Esophagus mucosa (tissue), 1 donor: ENCODE measurements at places on chromosomes 13 and 19. TPM values are rescaled to one million over a fixed set of nuclear protein-coding genes. Genes with fewer than 3 reads are reported as not detected.

- ATAC-seq = no peak
Measured at GRCh38 chr19:14516746-14517438, 1.3 kb downstream of the DNAJB1 start.

C1QTNF9B gene
- not detected for total RNA-seq

SIGLEC7 gene
- 0.44 TPM for total RNA-seq

LGALS14 gene
- not detected for total RNA-seq
